SW480 (cell line): ENCODE measurements at places on chromosomes 7 and 10.

DNA sequence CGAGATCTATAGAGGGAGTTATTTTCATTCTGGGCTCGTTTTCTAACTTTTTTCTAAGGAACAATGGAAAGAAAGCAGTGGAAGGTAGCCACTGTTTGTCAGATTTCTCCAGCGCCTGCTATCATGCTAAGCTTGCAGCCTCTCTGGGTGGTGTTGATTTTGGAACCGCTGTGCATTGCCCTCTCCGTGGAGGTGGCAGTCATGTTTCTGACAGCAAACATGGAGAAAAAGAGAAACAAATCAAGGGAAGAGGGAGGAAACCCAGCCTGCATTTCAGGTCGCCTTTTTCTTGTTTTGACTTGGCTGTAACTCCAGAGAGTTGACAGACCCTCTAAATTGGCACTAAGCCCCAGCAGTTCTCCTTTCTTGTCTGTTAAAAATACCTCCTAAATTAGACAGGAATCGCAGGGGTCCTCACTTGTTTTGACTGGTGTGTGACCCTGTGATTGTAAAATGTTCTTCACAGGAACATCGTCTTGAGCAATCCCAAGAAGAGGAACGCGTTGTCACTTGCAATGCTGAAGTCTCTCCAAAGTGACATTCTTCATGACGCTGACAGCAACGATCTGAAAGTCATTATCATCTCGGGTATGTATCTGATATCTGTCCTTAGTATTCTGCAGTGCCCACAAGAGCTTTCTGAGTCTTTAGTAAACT is 4.8 kb downstream of the ECHDC3 start:
- no peak for DNase-seq

DNA sequence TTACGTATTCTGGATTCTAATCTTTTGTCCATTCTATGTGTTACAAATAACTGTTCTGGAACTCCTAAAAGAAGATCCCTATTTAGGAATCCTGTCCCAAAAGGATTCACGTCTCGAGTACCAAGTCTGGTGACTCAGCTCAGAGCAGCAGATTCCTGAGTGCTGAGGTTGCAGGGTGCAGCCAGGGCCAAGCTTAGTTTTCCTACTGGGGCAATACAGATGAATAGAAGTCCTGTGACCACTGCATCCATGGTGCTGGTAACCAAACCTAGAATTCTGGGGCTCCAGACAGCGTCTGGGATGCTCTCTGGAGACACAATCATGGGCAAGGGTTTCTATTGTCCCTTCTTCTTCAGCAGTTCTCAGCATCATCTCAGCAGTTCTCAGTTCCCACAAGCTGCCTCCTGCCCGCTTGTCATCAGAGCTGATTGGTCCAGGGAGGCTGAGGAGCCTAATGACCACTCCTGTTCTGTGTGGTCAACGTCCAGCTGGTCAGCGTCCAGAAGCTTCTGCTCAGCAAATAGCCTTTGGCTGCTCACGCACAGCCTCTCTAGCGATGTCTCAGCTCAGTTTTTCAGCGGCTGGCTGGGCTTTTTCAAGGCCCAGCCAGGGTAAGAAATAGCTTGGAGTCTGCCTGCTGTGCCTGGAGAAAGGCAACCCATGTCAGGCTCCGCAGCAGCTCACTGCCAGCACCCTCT is 50.4 kb upstream of the C7orf33 start:
- DNase-seq: no peak

- no peak for DNase-seq
These were observed 87.4 kb downstream of the ELAPOR2 start for GRCh38 chr7:86972072-86972471.

GRCh38 chr7:85424298-85424697 is 237.4 kb upstream of the SEMA3D start:
- DNase-seq: no peak

DNA sequence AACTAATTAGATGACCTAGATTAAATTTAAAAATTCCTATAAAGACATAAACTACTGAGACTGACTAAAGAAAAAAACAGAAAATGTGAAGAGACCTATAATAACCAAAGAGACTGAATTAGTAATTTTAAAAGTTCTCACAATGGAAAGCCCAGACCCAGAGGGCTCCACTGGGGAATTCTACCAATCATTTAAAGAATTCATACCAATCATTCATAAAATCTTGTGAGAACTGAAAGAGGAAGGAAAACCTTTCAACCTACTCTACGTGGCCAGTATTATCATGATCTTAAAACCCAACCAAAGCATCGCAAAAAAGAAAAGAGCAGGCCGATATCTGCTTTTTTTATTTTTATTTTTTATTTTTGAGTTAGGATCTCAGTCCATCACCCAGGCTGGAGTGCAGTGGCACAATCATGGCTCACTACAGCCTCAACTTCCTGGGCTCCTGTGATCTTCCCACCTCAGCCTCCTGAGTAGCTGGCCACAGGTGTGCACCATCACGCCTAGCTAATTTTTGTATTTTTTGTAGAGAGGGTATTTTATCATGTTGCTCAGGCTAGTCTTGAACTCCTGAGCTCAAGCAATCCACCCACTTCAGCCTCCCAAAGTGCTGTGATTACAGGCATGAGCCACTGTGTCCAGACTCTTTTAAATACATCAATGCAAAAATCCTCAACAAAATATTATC is 48.6 kb downstream of the DGKI start:
- no peak for DNase-seq

- no peak for DNase-seq
These were observed 817.5 kb downstream of the NRG3 start for GRCh38 chr10:82692458-82692857.

DNA sequence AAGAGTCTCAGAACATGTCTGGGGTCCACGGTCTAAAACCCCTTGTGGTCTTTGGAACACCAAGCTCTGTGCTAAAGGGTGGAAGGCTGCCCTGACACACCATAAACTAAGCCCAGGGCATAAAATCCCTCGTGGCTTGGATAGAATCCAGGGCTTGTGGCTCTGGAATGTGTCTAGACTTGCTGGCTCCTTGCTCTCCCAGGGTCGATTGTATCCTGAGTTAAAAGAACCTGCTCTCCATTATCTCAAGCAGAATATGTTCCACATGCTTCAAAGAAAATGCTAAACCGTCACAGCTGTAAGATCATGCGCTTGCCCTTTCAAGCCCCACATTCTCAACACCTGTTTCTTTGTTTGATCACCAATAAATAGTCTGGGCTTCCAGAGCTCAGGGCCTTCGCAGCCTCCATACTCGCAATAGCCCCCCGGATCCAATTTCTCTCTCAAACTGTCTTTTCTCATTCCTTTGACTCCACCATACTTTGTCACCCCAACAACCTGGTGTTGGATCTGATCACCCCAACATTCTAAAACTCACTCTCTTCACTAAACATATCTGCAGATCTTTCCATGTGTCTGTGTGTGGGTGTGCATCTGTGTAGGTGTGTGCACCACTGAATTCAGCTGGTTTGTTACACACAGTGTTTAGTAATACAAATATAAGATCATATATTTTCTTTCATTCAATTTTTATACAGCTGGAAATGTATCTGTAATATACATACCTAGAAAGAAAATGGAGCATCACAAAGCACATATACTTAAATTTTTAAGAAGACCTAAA is 238.5 kb downstream of the ZMYND11 start:
- DNase-seq: no peak

DNA sequence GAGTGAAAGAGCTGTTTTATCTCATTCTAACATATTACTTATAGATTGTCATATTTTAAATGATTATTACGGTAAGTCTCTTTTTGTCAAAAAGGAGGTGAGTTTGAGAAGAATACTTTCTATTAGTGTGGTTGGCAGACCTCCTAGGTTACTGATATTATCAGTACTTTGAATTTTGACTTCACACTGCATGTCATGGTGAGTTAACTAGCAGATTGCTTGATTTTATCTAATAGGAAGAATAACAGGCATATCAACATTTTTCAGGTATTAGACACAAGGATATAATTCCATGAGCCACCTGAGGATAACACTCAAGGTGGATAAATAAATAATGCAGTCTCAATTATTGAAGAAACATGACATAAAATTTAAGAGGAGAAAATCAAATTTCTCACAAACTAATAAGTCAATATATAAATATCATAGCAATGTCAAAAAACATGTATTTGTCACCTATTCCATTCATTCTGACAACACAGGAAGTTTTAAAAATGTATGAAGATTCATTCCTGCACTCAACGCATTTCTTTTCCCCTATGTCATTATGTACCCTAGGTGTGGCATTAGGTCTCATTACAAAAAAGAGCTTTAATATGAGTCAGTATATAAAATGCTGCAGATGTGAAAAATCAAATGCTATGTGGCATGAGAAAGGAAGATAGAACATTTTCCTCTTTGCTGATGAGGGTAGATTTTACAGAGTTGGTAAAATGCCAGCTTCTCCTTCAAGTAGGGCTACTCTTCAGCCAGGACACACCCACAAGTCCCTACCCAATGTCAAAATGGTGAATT is 1621.6 kb downstream of the REEP3 start:
- DNase-seq: no peak

DNA sequence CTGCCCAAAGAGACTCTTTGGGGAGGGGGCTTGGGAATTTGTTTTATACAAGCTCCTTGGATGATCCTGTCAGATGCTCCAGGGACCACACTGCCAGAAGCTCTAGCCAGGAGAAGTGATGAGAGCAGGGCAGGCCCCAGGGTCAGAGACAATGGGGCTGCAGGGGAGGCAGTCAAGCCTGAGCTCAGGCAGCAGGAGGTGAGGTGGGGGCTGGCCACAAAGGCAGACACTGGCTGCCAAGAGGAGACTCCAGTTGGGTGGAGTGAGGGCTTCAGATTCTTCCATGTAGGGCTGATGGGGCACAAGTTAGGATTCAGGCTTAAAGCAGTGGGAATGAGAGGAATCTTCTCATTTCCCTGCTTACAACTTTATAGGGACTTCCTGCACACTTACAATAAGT is 35.6 kb upstream of the LOXL4 start:
- no peak for DNase-seq

GRCh38 chr7:133275446-133276095 is 22.7 kb downstream of the EXOC4 start:
- no peak for DNase-seq

DNA sequence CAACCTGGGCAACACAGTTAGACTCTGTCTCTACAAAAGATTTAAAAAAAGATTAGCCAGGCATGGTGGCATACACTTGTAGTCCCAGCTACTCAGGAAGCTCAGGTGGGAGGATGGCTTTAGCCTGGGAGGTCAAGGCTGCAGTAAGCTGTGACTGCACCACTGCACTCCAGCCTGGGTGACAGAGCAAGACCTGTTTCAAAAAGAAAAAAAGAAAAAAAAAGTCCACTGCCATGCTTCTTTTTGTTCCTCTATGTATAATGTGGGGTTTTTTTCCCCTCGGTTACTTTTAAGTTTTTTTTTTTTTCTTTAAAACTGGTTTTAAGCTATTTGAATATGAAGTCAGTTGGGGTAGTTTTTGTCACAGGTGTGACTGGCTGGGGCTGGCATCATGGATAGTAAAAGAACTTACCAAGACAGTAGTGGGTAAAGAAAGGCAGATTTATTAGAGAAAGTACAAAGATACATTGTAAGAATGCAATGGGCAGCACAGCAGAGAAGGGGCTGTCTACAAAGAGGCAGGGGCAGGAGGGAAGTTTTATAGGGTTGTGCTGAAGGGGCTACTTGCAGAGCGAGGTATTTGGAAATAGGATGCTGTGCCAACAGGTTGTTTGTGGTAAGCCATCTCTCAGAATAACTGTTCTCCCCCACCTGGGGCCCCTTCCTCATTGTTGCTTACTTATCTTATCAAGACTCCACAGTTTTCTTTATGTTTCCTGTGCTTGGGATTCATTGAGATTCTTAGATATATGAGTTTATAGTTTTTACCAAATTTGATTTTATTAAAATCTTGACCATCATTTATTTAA is 177.3 kb downstream of the PHTF2 start:
- DNase-seq: no peak

GRCh38 chr10:86368987-86369386 is 2.4 kb upstream of the GRID1 start:
- DNase-seq: no peak

- no peak for DNase-seq
These were observed 160.1 kb upstream of the TNS3 start for GRCh38 chr7:47741984-47742383.

DNA sequence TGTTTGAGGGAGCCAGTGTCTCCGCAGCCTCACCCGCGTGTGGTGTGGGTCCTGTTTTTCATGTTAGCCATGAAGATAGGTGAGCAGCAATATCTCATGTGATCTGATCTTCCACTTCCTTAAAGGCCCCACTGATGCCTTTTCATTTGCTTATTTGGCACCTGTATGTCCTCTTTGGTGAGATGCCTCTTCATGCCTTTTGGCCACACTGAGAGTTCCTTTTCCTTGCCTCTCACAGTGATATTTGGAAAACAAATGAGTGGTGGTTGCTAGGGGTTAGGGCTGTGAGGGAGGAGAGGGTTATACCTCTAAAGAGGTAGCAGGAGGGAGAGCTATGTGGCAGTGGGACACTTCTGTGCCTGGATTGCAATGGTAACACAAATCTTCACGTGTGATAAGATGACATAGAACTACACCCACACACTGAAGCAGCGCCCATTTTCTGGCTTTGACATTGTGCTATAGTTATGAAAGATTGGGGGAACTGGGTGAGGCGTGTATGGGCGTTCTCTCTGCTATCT is 90.4 kb upstream of the TNS3 start:
- no peak for DNase-seq

GRCh38 chr7:80428161-80429054 is 83.5 kb downstream of the GNAT3 start:
- DNase-seq: peak; percentile 77

DNA sequence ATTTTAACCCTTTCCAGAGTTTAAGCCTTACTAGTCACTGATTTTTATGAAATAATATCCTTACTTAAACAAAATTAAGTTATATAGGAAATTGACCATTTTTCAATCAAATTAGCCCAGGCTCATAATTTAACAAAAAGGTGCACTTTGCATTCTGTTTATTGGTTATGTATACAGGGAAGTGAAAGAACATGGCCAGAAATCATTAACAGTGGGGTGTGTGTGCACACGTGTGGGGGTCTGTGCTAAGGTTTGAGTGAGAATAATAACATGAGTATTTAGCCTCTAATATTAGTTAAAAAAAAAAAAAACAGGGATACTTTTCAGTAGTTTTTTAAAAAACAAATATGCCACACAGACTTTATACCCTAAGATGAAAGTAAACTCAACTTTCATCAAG is 510.5 kb upstream of the PFKP start:
- DNase-seq: no peak

DNA sequence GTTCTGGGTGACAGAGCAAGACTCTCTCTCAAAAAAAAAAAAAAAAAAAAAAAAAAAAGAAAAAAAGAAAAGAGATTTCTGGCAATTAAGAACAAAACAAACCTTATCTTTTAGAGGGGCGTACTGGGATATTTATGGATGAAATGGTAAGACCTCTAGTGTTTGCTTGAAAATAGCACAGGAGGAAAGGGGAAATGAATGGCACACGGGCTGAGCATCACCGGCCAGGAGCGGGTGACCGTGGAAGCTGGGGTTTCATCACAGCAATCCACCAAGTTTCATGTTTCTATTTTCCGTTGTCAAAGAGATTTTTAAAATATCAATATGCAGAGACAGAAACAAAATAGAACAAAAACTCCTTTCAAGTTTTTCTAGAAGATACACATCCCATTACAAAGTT is 105.6 kb downstream of the SVIL start:
- DNase-seq: no peak

GRCh38 chr7:25310896-25311295 is 82.6 kb upstream of the NPVF start:
- DNase-seq: no peak

- peak; percentile 64 for DNase-seq
These were observed 18.7 kb upstream of the DDIT4 start for GRCh38 chr10:72254813-72255568.
